ENCODE measurements at places on chromosomes 1 and 21.

- no peak for DNase-seq
Measured at GRCh38 chr1:200883118-200883517, 10.3 kb downstream of the GPR25 start.

DNA sequence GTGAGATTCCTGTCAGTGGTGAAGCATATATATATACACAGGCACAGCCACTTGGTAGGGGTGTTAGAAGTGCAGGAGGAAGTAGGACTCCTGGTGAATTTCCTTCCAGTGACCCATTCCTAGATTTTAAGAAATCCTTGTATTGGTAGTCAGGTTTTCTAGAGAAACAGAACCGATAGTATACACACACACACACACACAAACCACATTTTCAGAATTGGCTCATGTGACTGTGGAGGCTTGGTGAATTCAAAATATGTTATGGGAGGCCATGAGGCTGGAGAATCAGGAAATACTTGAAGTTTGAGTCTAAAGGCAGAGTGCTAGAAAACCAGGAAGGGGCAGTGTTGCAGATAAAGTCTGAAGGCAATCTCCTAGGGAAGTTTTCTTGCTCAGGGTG lies 114.2 kb downstream of the FCRL5 start:
- no peak for DNase-seq

GRCh38 chr1:214370615-214371014 lies 89.7 kb downstream of the SMYD2 start:
- DNase-seq = no peak

DNA sequence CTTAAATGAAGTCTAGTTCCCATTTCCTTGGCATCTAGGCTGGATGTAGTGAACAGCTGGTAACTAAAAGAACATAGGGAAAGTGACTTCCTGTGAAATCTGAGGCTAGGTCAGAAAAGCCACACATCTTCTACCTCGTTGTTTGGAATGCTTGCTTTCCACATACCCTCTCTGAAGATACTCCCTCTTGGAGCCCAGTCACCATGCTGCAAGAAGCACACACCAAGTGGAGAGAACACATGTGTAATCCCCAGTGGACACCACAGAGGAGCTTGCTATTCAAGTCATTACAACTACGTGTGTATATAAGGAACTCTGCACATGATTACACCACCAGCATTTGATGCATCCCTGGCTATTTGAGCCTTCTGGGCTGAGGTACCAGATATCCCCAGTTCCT lies 125.9 kb downstream of the RGS21 start:
- DNase-seq = no peak

DNA sequence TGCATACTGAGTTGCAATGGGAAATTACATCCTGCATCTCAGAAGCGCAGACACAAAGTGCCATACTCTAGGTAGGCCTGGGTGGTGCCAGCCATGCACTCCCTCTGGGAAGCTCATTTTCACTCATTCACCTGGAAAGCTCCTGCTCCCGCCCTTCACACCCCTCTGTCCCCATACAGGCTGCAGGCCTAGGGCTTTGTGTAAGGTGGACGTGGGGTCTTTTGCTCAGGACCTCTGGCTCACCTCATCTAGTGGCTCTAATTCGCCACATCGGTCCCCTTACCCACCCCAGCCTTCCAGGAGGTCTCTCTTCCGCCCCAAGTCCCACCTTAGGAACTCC lies 751 bp downstream of the MRPS15 start:
- DNase-seq = no peak

DNA sequence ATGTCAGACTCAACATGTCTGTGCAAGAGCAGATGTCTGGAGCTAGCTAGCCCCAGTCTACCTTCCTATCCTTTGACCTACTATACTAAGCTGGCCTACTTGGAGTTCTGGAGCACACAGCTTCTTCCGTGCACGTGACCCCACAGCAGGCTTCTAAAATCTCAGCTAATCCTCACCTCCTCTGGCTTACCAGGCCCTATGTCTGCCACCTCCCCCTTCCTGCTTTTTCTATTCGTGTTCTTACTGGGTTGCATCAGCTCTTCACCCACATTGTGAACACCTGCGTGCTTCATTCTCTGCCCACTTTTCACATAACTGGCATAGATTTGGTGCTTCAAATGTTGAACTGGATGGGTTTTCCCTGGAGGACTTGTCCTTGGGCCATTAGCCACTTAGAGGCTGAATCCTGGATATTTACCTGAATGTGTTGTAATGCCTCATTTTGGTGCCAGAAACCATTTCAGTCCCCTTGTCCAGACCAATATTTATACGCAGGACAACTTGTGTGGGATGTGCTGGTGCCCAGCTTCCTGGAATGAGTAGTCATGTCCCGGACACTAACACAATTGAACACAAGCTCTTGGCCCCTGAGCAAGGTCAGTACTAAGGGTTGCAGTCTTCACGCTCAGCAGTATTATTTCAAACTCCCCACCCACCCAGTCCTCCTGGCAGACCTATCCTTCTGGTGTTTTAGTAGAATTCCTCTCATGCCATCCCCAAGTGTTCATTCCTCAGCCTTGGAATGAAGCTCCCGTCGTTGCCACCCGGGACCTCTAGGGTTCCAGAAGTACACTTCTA lies 24.0 kb downstream of the TENT5C start:
- peak; percentile 27 for DNase-seq

DNA sequence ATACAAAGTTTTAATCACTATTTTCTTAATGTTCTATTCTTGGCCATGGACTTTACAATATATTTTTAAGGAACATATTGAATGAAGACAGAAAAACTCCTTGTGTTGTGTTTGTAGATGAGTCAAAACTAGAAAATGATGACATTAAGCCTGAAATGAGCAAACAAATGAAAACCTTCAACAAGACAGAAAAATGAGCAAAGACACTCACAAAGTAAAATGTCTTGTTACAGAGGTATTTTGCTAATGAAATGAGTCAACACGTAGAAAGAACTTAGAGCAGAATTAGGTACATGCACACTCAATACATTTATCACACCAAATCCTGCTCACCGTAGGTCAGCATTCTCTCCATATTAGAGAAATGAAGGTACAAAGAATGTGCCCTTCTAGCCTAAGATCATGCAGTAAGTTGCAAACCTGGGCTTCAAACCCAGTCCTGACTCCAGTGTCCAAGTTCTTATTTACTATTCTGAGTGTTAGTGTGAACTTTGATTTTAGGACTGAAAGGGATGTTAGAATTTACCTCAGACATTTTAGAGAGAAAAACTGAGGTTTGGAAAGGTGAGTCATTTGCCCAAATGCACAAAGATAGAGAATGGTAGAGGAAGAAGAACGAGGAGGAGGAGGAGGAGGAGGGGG lies 133.9 kb upstream of the SGIP1 start:
- DNase-seq = no peak

DNA sequence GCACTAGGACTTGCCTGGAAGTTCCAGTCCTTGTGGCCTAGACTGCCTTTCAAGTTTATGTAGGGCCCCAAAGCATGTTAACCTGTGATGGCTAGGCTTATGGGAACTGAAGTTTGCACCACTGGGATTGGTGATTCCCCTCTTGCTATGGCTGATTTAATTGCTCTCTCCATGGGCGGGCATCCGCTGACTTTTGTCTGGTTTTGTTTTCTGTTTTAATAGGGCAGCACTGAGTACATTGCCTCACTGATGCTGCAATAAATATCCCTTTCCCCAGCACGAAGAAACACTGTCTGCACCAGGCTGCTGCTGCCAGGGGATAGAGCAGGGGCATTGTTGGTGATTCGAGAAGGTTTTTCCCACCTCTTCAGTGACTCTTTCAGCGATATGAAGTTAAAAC lies 73.3 kb upstream of the PDE4B start:
- no peak for DNase-seq

- peak; percentile 41 for DNase-seq
Measured at GRCh38 chr1:21289700-21290545, at the start of gene ECE1. TSS of gene ECE1 (minus strand) at chr1:21290463. CDS start at chr1:21290414, 49 bp downstream.

DNA sequence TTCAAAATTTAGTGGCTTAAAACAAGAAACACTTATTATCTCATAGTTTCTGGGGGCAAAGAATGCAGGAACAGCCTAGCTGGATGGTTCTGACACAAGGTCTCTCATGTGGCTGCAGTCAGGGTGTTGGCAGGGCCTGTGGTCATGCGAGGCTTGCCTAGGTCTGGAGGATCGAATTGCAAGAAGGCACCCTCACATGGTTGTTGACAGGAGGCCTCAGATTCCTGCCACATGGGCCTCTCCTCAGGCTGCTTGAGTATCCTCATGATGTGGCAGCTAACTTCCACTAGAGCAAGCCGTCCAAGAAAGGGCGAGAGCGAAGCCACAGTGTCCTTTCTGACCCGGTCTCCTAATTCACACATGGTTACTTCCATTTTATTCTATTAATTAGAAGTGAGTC lies 6.2 kb upstream of the NRIP1 start:
- no peak for DNase-seq

GRCh38 chr1:5928714-5929400 lies 63.4 kb downstream of the NPHP4 start:
- DNase-seq = no peak

DNA sequence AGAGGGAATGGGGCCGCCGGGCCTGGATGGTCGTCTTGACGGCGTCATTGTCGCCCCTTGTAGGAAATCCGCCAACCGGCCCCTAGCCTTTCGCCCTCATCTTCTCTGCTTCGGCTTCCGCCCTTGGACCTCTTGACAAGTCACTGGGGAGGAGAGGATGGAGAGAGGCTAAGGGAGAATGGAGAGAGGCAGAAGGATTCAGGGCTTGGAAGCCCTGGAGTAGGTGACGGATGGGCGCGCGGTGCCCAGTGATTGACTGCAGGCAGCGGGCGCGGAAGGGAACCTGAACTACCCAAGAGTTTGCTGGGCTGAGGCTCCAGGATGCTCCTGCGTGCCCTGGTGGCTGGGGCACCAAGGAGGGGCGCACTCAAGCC lies 651 bp downstream of the PDE4B start:
- no peak for DNase-seq

DNA sequence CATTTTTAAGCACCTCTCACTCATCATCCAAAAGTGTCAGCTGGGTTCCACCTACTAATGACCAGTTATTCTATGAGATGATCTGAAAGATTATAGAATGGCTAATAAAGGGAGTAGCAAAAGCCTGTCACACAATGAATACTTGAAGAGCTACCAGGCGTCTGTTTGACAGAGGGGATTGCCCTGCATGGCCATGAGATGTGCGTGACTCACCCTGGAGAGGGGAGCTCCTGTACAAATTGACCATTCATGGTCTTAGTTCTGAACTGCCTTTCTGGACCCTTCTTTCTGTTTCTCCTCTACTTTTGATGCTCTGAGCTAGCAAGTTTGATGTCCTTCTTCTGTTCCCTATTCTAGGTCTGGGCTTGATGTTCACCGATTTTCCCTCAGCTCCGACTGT lies 85.2 kb upstream of the ABCD3 start:
- DNase-seq = no peak

DNA sequence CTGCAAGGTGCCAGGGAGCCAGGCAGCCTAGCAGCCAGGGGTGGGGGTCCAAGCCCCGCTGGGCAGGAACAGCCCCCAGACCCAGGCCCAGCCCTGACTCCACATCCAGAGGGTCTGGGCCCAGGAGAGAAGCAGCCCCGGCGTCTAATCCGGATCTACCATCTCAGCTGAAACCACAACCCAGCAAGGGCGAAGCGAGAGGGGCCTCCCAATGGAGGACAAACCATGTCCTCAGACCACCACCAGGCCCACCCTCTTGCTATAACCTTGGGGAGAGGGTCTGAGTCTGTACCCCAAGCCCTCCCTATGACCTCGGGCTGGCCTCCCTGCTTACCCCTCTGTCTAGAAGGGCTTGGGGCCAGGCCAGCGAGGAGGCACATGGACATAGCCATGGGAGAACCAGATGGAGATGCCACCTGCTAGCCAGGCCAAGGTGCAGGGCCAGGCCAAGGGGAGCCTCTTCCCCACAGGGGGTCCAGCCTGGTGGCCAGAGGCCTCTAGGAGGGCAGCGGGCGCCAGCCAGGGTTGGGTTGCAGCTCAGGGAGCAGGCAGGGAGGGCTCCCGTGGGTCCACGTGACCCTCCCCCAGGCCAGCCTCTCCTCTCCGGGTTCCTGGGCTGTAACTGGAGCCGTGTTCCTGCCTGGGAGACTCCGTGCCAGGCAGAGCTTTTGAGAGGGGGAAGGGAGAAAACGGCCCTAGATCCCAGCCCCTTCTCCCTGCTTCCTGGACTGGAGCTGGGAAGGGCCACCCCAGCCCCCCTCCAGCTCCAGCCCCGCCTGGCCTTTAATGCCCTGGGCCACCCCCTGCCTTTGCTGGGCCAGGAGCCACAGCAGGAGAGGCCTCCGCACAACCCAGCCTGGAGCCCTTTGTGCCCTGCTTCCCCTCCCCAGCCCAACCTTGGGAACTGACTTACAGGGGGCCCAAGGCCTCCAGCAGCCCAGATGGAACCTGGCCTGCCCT lies 2.5 kb downstream of the WNT9A start:
- no peak for DNase-seq

DNA sequence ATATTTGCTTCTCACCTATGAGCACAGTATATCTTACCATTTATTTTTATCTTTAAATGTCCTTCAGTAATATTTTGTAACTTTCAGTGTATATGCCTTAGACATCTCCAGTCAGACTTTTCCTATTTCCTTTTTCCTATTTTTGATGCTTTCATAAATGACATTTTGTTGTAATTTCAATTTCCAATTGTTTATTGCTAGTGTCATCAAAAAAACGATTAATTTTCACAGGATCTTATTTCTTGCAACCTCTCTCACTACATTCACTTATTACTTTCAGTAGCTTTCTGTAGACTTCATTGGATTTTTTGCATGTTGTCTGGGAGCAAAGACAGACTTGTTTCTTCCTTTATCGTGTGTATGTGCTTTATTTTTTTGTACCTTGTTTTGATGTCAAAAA lies 602.4 kb downstream of the AJAP1 start:
- DNase-seq = no peak

DNA sequence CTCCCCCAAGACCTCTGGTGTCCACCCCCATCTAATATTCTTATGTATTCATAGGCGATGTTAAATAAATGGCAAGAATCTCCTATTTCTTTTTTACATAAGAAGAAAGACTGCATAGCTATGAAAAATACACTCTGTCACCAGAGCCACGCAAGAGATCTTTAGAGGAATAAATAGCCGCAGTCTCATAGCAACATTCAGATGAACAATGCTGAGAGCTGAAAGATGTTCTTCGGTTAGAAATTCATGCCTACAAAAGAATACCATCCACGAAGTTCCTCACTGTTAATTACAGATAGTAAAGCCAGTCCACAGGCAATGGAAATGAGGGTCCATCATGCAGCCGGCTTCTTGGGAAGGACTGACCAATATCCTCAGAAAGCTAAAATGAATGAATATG lies 76.0 kb upstream of the SOD1 start:
- DNase-seq = no peak

GRCh38 chr1:203282720-203283542 lies 22.4 kb upstream of the BTG2 start:
- DNase-seq = no peak

Measured in T-helper 1 cell (primary cell).